ENCODE measurements at places on chromosomes 12 and 14. TPM values are rescaled to one million over a fixed set of nuclear protein-coding genes. Genes with fewer than 3 reads are reported as not detected.

GRCh38 chr12:50187084-50187900, 20.1 kb upstream of the CERS5 start:
- DNase-seq, result peak; percentile 66

DNA sequence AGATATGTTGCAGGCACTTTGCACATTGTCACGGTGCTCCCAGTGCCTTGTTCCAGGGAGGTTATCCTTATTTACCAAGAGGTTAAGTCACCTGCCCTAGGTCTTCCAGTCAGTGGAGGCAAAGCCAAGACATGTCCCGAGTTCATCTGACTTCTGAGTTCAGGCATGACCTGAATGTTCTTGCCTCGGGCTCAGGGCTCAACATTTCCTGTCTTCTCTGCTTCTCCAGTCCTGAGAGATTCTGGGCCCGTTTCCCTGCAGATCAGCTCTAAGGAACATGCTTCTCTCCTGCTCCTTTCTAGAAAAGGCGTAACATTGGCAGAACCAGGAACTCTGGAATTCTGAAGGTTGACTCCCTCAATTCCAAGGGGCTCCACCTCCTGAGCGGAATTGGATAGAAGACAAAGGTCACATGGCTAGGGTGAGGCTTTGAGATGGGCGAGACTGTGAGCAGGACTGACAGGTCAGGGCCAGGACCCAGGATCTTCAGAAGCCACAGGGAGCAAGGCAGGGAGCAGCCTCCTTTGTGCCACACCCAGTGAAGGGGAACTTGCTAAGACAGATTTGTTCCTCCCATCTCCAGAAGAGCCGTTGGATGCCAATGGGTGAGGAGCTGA, 19.9 kb downstream of the BDKRB2 start:
- no peak for DNase-seq

ART4 gene
- total RNA-seq, result not detected

DNA sequence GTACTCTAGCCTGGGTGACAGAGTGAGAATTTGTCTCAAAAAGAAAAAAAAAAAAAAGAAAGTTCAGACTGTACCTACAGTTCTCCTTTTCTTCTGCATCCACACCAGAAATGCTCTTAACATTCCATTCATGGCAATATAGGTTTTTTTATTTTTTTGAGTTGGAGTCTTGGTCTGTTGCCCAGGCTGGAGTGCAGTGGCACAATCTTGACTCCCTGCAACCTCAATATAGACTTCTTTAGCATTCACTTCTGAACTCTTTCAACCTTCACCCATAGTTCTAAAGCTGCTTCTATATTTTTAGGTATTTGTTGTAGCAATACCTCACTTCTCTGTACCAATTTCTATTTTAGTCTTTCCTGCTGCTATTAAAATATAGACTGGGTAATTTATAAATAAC, 1095.7 kb downstream of the FLRT2 start:
- DNase-seq, result no peak

- DNase-seq, result peak; percentile 52
Measured at GRCh38 chr14:54503486-54503885, 6.2 kb upstream of the CGRRF1 start.

SP7 gene
- total RNA-seq, result not detected

DNA sequence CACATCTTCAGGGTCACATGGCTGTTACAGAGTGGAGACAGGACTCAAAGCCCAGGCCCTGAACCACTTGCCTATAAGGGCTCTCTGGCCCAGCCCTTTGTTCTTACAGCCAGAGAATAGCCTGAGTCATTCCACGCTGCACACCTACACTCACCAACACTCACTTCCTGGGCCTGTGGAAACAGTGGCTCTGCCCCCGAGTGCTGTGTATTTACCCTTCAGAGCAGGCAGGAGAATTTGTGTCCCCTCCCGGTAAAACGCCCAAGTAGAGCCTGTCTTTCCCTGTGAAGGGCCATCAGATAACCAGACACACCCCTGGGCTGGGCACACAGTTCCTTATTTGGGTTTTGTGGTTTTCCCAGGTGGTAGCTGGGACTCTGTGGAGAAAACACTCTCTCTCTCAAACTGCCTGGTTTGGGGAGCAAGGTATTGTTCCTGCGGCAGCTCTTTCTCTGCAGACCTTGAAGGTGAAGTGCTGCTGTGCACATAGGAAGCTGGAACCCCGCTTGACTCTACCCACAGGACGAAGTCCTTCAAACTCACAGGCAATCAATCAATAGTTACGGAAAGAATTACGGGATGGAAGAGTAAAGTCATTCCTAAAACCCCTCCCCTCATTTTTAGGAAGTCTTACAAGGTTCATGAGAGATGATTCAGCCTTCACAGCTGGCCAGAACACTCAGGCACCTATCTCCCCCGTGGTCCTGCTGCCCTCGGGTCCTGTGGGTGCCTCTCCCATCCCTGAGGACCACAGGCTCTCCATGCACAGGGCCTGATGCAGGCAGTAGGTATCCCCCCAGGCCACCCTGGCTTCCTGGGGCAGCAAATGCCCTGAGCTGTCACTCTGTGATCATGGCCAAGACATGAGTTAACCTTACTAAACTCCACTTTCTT, 20.3 kb downstream of the FIGNL2 start:
- DNase-seq, result no peak

DNA sequence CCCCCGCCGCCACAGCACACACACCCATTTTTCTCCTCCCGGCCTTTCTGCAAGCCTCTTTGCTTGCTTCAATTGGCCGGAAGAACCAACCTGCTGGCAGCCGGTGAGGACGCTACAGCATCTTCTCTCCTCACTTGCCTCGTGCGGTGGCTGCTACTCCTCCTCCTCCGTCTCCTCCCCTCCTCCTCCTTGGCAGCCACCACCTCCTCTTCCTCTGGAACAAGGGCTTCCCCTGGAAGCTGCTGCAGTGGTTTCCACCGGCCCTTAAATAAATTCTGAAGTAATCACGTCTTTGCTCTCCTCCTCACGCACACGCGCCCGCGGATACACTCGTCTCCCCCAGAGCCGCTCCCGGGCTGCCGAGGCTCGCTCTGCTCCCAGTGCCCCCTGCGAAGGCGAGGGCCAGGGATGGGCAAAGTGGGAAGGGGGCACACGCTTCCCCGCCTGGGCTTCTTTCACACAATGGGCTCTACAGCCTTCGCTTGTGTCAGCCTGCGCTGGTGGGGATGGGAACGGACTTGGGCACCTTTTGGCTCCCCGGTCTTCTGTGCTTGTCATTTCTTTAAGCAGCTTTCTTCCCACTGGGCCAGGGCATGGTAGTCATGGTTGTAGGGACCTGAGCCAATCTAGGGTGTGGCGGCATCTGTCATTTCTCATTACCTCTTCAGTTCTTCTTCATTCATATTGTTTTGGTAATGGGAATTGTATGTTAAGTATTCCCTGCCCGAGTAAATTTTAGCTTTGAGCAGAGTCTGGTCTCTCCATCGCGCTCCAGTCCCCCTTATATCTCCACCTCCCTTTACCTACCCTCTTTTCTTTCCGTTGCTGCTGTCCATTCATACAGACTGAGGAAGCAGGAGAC, at the start of gene PPFIA2:
Gene PPFIA2 (minus strand): TSS at position 161 of the 862 bp plus-strand sequence.
- peak; percentile 10 for DNase-seq

Data from RPMI7951 (cell line).